ENCODE measurements at places on chromosomes 2 and 18. TPM values are rescaled to one million over a fixed set of nuclear protein-coding genes. Genes with fewer than 3 reads are reported as not detected.

GRCh38 chr18:36408606-36409005, 111.1 kb downstream of the FHOD3 start:
- H3K27ac ChIP-seq = no peak overlapping the region
- no peaks in the 10 kb centered on the region for H3K27me3 ChIP-seq
- no peaks in the 10 kb centered on the region for H3K36me3 ChIP-seq
- no peaks in the 10 kb centered on the region for H3K4me1 ChIP-seq
- no peak for DNase-seq

Gene NTSR2
- under 0.01 TPM for total RNA-seq

- no peak overlapping the region for H3K27ac ChIP-seq
- no peaks in the 10 kb centered on the region for H3K4me1 ChIP-seq
- H3K4me3 ChIP-seq = no peak overlapping the region
- no peaks in the 10 kb centered on the region for H3K36me3 ChIP-seq
Measured at GRCh38 chr18:21559195-21559594, 41.3 kb downstream of the ESCO1 start.

DNA sequence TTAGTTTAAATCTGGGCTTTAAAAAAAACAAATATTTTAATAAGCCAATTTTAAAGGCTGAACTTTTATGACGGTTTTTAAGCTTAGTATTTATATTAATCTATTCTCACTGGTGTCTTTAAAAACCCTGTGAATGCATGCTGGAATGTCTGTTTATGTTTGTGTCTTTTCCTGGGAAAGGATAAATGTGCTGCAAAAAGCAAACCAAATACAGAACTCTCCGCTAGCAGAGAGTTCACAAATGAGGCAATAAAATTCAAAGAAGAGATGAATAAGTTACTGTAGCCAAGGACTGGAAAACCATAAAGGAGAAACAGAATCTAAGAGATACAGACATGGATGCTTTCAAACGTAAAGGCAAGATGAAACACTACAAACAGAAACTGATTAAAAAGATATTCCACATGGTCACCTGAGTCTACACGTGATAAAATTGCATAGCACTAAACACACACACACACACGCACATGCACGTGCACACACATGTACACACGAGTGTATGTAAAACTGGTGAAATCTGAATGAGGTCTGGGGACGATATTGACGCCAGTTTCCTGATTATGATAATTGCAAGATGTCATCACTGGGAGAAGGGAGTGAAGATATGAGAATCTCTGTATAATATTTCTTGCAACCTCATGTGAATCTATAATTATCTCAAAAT, 4.5 kb downstream of the TWIST2 start:
- no peaks in the 10 kb centered on the region for H3K27me3 ChIP-seq
- H3K4me1 ChIP-seq = peaks cover 6% of the 10 kb centered on the region
- peak overlapping the region; percentile 54 for H3K27ac ChIP-seq
- H3K4me3 ChIP-seq = peak overlapping the region; percentile 99
- peak; percentile 65 for DNase-seq

- H3K27me3 ChIP-seq = no peaks in the 10 kb centered on the region
- DNase-seq = no peak
- H3K4me1 ChIP-seq = no peaks in the 10 kb centered on the region
- H3K27ac ChIP-seq = no peak overlapping the region
- H3K36me3 ChIP-seq = no peaks in the 10 kb centered on the region
- H3K4me3 ChIP-seq = no peak overlapping the region
Measured at GRCh38 chr2:94874277-94874997, 3.2 kb downstream of the TEKT4 start.

GRCh38 chr2:136393514-136393913, 275.6 kb upstream of the CXCR4 start:
- H3K27ac ChIP-seq = no peak overlapping the region
- no peaks in the 10 kb centered on the region for H3K36me3 ChIP-seq
- no peaks in the 10 kb centered on the region for H3K27me3 ChIP-seq
- no peak overlapping the region for H3K4me3 ChIP-seq
- no peak for DNase-seq

Gene LYPD6B
- total RNA-seq = not detected

GRCh38 chr2:225171350-225171749, 129.1 kb upstream of the DOCK10 start:
- no peaks in the 10 kb centered on the region for H3K36me3 ChIP-seq
- no peaks in the 10 kb centered on the region for H3K4me1 ChIP-seq
- DNase-seq = no peak
- H3K27me3 ChIP-seq = no peaks in the 10 kb centered on the region

Measured in fibroblast of lung (primary cell).